ENCODE measurements at places on chromosomes 5 and 9.

DNA sequence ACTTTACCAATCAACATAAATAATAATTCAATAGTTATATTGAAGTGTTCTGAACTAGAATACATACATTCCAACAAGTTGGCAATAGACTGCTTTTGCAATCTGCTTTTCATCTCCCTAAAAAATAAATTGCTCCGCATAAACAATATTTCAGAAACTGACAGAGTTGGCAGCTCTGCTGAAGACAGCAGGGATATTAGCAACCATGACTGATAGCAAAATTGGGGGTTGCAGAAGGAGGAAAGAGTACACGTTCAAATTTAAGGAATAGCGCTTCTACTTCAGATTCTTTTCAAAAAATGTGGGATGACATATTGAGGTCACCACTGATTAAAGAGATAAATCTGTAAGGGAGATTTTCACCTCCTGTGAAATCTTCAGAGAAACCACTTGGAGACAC is 521.2 kb downstream of the DTWD2 start:
- no peak for DNase-seq

DNA sequence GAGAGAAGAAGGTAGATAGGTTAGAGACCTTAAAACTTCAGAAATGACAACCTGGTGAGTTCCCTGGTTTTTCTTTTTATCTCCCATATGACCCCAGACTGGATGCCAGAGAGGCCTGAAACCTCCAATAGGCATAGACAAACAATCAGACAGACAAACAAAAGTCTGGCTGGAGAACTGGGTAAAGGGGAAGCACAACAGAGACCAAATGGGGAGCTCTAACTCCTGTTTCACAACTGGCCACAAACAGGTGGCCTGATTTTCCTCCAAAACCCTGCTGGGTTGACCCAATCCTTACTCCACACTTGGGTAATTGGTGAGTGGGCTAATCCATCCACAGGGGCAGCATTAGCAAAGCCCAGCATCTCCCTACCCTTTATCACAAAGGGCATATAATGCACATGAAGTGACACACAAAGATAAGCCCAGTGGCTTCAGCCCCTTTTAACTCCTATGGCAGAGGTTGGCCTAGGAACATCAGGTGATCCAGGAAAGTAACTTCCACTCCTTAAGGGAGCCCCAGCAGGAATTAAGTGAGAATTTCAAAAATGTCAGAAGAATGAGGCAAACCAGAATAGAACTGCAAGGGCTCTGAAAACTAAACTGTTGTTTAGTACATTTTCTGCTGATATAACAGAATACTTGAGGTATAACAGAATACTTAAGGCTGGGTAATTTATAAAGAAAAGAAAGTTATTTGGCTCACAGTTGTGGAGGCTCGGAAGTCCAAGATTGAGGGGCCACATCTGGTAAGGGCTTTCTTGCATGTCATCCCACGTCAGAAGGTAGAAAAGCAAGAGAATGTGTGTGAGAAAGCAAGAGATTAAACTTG is 60.9 kb upstream of the ROR2 start:
- no peak for DNase-seq

DNA sequence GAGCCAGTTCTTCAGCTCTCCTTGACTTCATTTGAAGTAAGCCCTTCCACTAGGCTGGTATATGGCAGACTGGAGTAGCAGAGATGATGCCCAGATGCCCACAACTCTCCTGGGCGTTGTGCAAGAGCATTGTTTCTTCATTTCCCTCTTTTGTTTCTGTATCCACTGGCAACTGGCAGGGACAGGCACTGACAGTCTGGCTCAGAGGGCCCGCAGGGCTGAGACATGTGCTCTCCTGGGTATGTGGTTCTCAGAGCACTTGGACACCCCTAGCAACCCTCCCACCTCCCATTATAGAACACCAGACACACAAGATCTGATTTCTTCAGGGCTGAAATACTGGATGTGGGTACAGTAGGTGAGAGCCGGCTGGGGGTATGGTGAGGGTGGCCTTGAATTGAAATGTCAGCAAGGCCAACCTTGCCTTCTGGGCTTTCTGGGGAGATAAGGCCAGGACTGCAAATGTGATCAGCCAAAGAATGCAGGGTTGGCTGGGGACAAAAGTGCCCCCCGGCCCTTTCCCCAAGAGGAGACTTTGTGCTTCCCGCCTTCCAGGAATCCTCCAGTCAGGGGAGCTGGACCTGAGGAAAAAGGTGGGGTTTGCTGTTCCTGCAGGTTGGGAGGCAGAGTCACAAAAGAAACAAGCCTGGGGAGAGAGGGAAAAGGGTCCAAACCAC is 28.6 kb upstream of the CTNNA1 start:
- no peak for DNase-seq

GRCh38 chr5:84227236-84227635 is 157.4 kb downstream of the EDIL3 start:
- DNase-seq: no peak

DNA sequence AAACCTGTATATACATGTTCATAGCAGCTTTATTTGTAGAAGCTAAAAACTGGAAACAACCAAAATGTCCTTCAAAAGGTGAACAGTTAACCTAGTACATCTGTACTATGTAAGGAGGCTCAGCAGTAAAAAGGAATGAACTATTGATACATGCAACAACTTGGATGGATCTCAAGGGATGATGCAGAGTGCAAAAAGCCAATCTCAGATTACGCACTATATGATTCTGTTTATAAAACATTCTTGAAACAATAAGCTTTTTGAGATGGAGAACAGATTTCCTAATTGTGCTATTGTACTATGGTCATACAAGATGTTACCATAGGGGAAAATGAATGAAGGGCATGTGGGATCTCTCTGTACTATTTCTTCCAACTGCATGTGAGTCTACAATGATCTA is 88.9 kb downstream of the PAM start:
- no peak for DNase-seq

DNA sequence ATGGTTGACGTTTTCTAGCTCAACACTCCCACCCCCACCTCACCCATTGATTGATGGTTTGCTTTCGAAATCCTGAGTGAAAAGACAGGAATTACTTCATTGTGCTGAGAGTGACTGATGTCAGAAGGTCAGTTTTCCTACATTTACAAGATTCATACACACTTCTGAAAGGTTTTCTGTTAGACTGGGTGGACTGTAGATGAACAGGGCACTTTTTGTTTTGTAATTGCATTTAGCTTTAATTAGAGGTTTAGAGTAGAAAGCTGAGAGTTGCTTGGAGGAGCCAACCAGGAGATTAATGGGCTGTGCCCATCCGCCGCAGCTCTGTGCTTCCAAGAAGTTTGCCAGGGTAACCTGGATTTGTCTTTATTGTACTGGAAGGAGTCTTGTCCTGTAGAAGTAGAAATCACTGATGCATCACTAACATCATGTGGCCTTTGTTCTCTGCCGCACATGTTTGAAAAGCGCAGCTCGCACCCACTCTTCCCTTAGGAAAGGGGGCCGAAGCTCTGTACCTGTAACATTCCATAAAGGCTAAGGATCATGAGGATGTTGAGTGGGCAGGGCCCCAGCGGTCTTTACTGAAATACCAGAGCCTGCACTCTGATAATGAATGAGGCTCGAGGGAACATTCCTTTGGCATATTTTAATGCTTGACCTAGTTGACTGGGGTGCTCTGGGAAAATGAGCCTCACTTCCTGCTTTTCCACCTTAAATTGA is 267.6 kb upstream of the DMRT1 start:
- no peak for DNase-seq

GRCh38 chr9:98691890-98692289 is 16.8 kb downstream of the GABBR2 start:
- no peak for DNase-seq

DNA sequence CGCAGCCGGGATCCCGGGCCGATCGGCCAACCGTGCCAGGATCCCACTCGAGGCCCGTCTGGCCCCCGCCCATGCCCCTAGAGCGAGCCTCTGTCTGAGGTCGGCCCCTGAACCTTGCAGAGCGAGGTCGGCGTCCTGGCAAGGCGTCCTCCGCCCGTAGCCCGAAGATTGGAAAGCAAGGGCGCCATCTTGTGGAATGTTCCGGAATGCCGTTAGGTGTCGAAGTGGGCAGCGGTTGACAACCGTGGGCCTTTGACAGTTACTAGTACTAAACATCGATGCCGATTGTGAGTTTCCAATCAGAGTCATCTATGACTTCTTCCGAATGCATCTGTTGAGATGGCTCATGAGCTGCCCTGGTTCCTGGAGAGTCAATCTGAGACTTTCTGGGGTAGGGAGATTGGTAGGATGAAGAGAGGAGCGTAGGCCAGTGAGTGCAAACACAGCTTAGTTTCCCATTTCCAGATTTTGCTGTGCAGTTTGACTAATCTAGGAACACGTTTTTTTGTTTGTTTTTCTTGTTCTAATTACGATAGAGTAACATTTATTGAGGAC is 923 bp upstream of the PLK2 start:
- peak; percentile 65 for DNase-seq

DNA sequence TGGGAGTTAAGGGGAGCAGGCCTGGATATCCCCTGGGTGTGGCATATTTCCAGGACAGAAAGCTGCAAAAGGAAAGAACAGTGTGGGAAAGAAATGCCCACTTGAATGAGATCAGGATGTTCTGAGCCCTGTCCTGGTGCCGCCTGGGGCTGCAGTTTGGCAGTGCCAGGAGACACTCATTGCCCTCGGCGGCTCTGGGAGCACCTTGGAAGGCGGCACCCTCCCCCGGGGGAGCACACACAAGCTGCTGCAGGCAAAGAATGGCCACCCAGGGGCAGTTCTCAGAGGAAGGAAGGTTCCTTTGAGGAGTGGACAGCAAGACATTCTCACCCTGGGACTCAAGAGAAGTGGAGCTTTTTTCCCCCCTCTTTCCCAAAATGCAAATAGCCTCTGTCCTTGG is 305.3 kb downstream of the NTRK2 start:
- no peak for DNase-seq

- DNase-seq: peak; percentile 79
Measured at GRCh38 chr5:143205386-143205785, 198.1 kb downstream of the NR3C1 start.

DNA sequence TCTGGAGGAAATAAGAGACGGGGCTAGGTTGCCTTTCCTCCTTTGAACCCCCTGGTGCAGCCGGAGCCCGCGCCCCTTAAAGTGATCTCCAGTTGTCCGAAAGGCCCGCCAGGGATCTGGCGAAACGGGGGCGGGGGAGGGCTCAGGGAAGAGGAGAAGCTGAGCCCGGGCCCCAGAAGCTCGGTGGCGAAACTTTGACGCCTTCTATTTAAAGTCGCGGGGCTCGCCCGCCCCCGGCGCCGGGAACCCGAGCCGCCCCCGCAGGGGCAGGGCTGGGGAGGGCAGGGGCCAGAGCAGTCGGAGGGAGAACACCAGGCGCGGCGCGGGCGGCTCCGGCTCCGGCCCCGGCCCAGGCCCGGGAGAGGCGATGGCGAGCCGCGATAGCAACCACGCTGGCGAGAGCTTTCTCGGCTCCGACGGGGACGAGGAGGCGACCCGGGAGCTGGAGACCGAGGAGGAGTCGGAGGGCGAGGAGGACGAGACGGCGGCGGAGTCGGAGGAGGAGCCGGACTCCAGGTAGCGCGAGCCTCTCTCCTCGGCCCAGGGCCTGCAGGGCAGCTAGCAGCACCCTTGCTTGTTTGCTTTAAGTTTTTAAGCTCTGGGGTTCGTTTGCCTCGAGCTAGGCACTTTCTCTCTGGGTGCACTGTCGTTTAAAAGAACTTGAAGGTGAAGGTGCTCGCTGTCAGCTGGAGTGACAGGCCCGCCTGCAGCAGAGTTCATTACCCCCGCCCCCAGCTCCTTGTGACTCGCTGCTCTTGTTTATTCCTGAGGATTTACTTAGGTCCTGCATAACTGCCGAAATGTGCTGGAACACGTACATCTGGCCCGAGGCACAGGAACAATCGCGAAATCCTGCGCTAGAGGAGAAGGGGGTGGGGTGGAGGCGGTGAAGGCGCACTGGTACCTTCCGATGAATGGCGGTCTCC is at the start of gene CMYA5:
CMYA5 (plus strand) TSS at position 296 of the 926 bp plus-strand sequence; CDS start at position 368, 72 bp downstream.
- DNase-seq: no peak

DNA sequence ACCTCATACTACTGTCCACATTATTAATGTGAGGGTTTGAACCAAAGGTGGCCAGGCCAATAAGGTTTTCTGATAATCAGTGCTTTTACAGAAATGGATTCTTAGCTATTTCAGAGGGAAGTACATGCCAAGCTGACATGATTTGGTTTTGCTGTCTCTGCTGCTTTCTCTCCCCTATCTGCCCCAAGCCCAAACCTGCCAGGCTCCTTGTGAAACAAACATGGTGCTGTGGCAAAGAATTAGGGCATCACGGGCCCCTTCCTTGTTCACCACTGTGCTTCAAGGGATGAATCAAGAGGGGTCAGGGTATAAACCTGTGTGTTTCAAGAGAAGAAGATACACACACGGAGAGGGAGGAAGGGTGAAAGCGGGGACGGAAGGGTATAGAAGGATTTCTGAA is 41.3 kb upstream of the SMU1 start:
- no peak for DNase-seq

GRCh38 chr9:117823576-117823975 is 119.4 kb downstream of the TLR4 start:
- DNase-seq: no peak

- peak; percentile 92 for DNase-seq
Measured at GRCh38 chr9:121607434-121608167, 43.8 kb upstream of the DAB2IP start.

GRCh38 chr9:120065151-120065550 is 514.8 kb downstream of the CDK5RAP2 start:
- no peak for DNase-seq

- no peak for DNase-seq
Measured at GRCh38 chr5:67378256-67378655, 181.7 kb upstream of the CD180 start.

DNA sequence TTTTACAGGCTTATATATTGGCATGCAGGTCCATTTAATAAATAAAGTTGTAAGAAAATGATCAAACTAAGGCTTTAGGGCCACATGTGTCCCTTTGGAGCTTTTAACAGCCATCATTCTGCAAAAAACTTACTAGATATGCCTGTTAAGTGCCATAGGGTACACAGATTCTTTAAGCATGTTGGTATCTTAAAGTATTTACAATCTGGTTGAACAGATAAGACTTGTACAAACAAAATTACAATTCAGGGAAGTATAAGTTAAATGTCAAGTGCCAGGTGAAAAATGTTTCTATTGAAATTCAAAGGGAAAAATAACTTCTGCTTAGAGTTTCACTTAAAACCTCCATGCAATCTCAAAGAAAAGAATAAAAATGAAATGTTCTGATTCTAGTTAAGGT is 558.4 kb upstream of the ST8SIA4 start:
- no peak for DNase-seq

DNA sequence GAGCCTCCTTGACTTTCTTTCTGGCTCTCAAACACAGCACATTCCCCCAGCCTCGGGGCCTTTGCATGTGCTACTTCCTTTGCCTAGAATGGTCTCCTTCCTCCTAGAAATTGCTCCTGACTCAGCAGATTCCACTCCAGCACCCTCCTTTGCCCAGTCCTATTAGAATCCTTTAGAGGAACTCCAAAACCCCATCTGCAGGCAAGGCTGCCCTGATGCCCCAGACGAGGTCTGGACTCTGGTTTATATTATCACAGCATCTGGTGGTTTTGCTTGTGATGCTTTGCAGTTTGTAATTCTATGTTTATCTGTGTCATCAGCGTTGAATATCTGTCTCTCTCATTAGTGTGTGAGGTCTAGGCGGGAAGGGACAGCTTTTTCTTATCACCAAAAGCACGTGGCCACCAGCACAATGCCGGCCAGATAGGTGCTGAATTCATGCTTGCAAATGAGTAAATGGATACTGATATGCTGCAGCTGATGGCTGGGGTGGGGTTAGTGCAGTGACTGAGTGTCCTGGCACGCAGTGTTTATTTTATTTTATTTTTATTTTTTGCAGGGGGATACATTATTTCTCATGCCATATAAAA is 30.0 kb upstream of the ANKH start:
- peak; percentile 73 for DNase-seq
